ENCODE measurements at places on chromosomes 7 and 10.

GRCh38 chr10:122197611-122198222 lies 73.4 kb upstream of the BTBD16 start:
- no peak for DNase-seq

DNA sequence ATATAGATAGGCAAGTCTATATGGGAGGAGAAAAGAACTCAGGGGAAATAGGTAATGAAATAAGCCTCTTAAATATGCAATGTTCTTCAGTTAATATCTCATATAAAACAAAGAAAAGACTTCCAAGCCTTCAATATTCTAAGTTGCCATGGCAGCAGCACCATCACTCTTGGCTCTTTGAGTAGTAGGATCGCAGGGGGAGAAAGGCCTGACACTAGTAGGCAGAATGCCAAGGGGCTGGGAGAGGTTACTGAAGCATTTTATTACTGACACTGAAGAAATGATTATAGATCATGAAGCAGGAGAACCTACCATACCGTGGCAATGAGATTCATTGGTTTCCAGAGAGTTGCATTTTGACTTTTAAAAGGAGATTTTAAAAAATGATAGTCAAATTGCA lies 193.9 kb downstream of the NXPH1 start:
- no peak for DNase-seq

DNA sequence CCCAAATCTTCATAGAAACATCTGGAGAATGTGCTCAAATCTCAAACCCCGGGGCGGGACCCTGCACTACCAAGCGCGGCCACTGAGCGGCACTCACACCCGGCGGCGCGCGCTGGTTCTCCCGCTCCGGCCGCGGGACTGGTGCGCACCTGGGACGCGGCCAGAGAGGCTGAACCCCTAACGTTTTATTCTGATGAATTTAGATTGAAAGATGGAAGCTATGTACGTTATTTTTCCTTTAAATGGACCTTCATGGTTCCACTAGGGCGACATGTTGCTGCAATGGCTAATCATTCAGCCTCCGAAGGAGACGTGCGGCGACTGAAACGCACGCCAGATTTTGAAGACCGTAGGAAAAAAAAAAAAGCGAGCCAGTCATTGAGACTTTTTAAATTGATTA lies 107.0 kb upstream of the INSIG1 start:
- DNase-seq: peak; percentile 25

- no peak for DNase-seq
Observed at GRCh38 chr7:158759749-158760444, 55.3 kb upstream of the NCAPG2 start.

DNA sequence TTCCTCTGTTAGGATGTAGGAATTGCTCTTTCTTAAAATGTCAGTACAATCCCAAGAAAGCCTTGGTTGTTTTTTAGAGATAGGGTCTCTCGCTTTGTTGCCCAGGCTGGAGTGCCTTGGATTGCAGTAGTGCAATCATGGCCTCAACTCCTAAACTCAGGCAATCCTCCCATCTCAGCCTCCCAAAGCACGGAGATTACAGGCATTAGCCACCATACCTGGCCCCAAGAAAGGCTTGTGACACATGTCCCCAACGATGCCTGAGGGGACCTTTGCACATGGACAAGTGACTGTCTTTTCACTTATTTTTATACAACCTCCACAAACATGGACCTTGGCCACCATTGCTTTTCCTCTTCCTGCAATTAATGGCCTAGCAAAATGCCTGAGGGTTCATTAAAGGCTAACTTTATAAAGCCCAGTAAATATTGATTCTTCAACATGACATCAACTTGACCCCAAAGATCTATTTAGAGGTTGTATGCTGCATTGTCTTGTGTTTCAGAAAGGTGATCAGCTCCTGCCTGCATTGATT lies 10.0 kb upstream of the SPOCK2 start:
- no peak for DNase-seq

DNA sequence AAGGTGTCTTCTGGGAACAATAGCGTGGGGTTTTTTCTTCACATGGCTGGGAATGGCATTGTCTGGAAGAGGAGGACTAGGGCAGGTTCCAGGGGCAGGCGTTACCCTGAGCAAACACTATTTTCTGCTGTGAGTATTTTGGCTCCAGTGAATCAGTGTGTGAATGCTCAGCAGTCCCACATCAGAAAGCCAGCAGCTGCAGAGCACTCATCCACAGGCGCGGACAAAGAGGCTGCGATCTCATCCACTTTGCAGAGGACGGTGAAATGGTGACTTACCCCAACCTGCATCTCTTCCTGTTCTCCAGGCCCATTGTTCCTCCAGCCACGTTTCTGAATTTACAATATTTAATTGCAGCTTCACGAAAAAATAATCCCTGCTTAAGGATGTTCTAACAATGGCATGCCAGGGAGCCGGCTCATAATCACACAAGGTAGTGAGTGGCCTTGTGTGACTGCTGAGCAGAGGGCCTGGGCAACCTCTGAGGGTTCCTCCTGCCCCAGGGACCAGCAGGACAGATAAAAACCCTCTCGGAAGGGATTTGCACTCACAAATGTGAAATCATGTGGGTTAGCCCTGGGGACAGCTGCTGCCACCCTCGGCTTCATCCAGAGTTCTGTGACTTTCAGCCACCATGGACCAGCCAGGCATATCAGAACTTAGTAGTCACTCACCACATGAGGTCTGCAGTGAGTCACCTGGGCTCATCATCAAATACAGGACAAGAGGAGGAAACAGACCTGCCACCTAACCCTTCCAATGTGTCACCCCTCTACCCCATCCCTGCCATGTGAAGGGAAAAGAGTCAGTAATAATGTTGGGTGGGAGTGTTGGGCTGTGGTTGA lies 65.0 kb upstream of the EN2 start:
- DNase-seq: no peak

- no peak for DNase-seq
Observed at GRCh38 chr10:49653273-49653929, 26.1 kb upstream of the C10orf53 start.

- no peak for DNase-seq
Observed at GRCh38 chr7:73610105-73610504, 14.2 kb downstream of the MLXIPL start.

GRCh38 chr10:103884681-103885139 lies 29.3 kb upstream of the SH3PXD2A start:
- no peak for DNase-seq

- no peak for DNase-seq
Observed at GRCh38 chr10:5904227-5904626, 14.2 kb downstream of the FBH1 start.

DNA sequence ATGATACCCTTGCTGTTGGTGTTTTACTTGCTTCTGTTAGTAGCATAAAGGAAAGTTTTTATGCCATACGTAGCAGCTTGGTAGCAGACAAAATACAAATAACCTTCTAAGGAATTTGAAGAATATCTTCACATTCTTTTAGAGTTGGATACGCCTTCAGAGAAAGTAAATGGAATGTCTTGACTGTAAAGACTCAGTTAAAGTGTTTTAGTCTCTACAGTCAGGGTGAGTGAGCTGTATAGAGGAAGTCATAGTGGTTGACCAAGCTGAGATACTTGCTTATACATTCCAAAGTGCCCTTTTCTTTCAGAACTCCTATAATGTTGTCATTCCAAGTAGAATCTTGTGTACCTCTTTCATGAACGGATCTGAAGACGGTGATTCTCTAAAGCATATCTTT lies 37.7 kb downstream of the RABGEF1 start:
- DNase-seq: no peak

GRCh38 chr10:46266306-46266985 lies 20.4 kb upstream of the ANTXRL start:
- no peak for DNase-seq

DNA sequence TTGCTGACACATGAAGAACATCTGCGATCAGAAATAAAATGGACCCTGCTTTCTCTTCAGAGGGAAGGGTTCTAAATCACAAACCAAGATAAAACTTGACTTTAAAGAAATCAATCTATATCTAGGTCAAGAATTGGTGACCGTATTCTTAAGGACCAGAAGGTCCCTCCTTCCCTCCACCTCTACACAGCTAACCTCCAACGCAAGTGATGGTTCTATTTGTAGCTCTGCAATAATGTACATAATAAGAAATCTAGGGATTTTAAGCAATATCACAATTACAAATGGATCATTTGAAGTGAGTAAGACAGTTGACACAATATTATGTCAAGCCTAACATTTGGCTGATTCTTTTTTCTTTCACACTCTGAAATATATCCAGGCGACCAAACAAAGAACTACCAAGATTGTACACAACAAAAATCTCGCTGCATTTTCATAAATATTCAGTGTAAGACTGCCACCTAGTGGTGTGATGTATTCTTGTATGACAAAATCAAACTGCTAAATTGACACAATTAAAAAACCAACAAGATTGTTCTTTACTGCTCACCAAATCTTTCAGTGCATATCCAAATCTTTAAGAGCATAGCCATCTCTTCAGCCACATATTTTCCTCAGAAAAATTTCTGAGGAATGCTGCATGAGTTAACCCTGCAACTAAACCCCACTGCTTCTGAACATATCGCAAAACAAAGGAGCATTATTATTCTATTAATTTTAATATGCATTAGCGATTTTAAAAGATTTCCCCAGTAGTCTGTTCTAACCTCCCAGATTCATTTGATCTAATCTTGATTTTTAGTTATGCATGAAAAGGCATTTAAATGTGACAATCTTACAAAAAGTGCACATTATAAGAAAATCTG lies 44.5 kb downstream of the ICA1 start:
- DNase-seq: no peak

GRCh38 chr10:36030516-36030915 lies 388.4 kb upstream of the FZD8 start:
- DNase-seq: no peak

- no peak for DNase-seq
Observed at GRCh38 chr7:73703225-73703624, 16.2 kb downstream of the STX1A start.

DNA sequence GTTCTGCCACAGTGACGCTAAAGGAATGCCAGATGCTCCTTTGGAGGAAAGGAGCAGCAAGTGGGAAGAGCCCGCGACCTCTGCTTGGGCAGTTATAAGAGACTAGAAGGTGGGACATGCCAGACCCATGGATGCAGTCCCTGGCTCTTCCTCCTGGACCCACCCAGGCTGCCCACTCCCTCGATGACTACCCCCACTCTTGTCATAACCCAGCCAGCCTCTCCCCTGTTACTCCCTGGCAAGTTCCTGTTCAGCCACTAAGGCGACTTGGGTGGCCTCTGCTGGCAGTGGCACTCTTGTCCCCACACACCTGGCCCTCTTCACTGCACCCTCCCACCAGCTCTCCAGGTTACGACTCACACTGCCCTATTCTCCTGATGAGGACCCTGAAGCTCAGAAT lies 33.5 kb downstream of the COL13A1 start:
- no peak for DNase-seq

GRCh38 chr10:72316748-72317435 lies 37.8 kb downstream of the DNAJB12 start:
- no peak for DNase-seq

GRCh38 chr10:43273543-43273942 lies 6.7 kb upstream of the RASGEF1A start:
- DNase-seq: no peak

- no peak for DNase-seq
Observed at GRCh38 chr7:35691827-35692307, 3.1 kb downstream of the HERPUD2 start.

DNA sequence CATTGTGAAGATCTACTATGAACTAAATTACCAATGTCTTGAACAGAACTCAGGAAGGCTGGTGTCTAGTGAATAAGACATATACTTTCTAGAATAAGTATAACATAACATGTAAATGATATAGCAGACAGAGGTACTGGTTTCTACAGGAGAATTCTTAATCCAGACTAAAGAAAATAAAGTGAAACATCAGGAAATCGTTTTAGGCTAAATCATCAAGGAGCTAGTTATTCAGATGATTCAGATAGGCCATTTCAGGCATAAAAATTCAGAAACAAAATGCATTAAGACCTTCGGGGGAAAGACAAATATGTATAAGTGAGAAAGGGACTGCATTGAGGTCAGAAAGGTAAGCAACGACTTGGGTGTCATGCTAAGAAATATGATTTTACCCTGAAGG lies 170.6 kb downstream of the LRRN3 start:
- no peak for DNase-seq

- no peak for DNase-seq
Observed at GRCh38 chr7:73345951-73346350, 18.0 kb downstream of the FKBP6 start.

GRCh38 chr10:18571076-18571475 lies 80.3 kb downstream of the NSUN6 start:
- no peak for DNase-seq

DNA sequence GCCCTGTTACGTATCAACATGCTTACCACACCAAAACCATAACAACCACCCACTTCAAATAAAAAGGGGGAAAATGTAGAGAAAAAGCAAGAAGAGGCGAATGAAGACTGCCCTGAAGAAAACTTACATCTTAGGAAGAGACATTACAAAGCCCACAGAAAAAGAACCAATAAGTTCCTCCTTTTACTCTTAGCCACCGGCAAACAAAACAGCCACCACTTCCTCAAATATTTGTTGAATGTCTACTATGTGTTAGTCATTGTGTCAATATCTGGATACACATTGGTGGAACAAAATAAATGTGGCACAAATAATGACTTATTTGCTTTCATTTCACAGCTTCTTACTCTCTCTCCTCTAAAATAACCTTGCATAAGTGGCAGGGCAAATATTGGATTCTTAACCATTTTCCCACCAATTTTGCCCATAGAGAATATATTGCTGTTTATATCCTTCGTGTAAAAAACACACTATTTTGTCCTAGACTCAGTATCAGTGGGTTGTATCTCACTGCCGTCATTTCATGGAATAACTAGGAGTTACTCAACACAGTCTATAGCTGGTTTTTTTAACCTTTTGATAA lies 106.8 kb downstream of the ANK3 start:
- DNase-seq: no peak

GRCh38 chr10:132321726-132322125 lies 10.3 kb upstream of the LRRC27 start:
- no peak for DNase-seq

DNA sequence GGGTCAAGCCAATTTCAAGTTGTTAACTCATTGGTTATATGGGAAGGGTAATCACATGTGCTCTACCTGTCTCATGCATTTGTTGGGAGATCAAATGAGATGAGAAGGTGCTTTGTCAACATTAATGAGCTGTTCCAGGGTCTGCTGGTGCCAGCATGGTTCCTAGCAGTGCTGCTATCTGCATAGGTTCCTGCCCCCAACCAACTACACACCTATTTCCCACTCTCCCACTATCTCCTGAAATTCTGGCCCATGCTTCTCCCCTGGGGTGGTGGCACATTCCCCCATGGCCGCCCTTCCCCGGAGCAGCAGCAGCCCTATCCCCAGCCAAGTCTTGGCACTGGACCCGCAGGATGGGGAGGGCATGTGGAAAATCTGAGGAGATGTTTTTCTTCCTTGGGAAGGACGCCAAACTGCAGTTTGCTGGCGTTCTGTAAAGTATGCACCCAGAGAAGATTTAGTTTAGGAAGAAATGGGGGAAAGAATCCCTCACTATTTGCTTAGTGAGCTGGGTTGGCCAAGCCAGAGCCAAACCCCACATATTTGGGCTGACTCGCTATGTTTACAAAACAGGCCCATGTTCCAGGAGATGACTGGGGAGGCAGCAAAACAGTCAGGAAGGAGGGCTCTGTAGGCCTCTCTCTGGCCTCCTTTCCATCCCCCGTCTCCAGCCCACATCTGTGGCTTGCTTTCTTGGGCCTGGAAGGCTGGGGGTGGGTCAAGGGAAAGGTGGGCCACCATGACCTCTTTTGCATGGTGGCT lies 42.5 kb downstream of the PPP1R3C start:
- no peak for DNase-seq
